M059J (cell line): ENCODE measurements at places on chromosomes 2 and 18.
A peak's percentile ranks its signal among the peaks of the same experiment; 100 is the strongest.

GRCh38 chr18:417495-417894, 83.0 kb downstream of the COLEC12 start:
- DNase-seq = peak; percentile 32

DNA sequence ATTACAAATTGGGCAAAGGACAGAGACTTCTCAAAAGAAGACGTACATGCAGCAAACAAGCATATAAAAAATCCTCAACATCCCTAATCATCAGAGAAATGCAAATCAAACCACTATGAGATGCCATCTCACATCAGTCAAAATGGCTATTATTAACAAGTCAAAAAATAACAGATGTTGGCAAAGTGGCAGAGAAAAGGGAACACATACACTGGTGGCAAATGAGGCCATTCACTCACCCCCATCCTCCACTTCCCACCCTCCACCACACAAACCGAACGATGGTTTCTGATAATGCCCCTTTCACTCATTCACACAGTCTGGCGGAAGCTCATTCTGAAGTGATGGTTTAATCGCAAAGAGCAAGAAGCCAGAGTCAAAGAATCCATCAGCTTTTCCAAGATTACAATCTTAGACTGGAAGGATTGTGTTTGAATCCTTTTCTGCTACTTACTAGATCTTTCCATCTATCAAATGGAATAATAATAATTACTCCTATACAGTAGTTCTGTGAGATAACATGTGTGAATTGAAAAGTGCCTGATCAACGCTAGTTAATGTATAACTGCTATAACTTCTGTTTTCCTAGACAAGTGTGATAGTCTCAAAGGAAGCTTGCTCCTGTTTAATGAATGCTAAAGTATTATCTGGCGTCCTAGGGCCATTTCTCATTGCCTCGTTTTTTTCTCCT, 16.9 kb upstream of the CD28 start:
- DNase-seq = no peak

DNA sequence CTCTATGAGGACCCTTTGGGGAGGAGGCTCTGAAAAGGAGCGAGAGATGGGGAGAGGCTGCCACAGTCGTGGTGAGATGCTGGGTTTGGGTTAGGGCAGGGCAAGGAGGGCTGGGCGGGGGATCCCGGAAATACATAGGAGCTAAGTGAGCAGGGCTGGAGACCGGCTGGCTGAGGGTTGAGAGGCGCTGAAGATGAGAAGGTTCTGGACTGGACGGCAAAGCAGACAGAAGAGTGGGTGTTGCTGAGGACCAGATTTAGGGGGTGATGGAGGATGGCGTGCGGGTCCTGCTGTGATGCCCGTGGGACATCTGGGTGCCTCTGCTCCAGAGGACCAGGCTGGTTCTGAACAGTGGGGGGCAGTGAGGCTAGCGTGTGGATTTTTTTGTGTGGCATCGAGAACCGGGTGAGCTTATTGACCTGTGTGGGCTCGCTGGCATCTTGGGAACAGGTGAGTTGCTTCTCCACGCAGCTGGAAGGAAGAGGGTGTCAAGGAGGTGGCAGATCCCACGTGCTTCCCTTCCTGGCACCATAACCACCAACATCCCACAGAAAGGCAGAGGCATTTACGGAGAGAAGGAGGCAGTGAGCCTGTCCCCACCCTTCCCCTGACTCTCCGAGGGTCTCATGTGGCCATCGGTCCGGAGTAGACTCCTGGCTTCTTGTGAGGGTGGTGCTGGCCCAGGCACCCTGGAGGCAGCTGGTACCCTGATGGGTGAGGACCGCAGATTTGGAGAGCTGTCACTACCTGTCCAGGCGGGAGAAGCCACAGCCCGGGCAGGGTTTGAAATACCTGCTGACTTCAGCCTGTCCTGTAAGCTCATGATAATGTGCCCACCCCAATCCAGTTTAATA, 70.3 kb downstream of the ASB1 start:
- no peak for DNase-seq

DNA sequence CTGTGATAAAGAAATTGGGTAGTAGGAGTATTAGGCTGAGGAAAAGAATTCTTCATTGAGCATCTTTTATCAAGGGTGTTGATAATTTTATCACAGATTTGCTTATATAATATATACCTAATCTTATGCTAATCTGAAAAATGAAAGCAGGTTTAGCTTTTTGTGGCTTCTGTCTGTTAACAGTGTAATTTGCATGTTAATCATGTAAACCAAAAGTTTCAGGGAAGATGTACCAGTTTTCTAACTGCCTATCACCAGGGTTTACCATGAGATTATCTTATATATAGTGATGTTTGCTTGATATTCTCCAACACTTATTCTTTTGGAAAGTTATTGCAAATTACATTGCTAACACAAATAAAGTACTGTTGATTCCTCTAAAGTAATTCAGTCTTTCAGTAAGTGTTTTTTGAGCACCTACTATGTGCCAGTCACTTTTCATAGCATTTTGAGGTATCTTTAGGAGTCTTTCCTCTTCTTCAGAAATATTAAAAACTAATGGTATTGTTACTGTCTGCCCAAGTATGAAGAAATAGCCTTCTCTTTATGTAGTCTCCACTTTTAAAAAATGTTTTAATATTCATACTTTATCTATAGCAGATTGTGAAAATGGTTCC, 41.6 kb downstream of the GCC2 start:
- DNase-seq = no peak

DNA sequence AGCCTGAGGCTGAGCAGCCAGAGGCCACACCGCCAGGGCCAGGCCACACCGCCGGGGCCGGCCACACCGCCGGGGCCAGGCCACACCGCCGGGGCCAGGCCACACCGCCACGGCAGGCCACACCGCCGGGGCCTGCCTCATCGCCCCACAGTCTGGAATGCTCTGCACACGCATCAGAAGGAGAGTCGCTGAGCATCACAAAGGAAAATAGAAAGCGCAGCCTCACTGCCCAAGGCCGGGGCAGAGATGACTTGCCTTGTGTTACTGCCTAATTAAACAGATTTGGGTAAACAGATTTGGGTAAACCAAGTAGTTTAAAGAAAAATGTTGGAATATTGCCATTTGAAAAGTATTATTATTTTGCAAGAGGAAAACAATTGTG, 10.4 kb upstream of the NFATC1 start:
- DNase-seq = no peak

GRCh38 chr2:239791526-239792404, 233.4 kb downstream of the NDUFA10 start:
- DNase-seq = no peak

- DNase-seq = no peak
These were observed 62.3 kb downstream of the ESCO1 start for GRCh38 chr18:21538230-21538629.

- peak; percentile 67 for DNase-seq
These were observed 146.6 kb upstream of the REV1 start for GRCh38 chr2:99636144-99637034.

- no peak for DNase-seq
These were observed 58.3 kb downstream of the NFATC1 start for GRCh38 chr18:79453816-79454735.

DNA sequence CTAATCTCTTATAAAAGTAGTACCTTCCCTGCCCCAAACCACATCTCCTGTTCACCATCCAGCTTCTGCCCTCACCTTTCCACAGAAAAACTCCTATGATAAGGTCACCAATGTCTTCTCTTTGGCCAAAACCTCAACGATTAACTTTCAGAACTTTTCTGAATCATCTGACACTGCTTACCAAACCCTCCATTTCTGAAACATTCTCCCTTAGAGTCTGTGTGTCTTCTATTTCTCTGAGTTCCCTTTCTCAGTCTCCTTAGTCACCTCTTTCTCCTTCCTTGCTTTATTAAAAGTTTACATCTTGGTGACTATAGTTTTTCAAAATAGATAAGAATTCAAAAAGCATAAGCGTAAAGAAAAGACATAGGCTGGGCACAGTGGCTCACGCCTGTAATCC, 51.3 kb upstream of the SP3 start:
- no peak for DNase-seq

DNA sequence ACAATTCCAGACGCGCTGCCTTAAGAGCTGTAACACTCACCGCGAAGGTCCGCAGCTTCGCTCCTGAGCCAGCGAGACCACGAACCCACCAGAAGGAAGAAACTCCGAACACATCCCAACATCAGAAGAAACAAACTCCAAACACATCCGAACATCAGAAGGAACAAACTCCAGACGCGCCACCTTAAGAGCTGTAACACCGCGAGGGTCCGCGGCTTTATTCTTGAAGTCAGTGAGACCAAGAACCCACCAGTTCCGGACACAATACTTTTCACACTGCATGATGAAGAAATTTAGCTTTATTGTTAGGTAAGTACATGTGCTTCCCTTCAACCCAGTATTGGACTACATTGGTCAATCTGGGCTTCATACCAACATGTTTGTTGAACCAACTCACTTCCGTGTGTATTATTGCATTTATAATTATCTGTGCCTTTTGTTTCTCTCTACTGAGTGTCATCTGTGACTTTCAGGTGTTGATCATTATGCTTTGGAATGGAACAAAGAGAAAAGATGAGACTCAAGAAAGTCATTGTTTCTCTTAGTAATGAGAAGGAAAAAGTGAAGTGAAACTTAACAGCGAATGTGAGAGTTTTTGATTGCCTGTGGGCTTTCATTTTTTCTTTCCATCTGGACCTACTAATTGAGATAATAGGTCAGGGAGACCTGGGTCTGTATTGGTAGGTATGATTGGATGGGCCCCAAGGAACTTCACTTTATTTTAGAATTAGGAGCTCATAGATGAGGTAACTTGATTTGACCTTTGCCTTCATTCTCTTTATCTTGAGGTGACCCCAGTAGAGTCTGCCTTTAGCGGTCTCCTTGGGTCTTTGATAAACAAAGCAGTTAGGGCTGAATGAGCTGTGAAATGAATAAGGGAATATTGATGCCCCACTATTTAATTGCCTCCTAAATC, 76.1 kb upstream of the CAVIN2 start:
- no peak for DNase-seq

DNA sequence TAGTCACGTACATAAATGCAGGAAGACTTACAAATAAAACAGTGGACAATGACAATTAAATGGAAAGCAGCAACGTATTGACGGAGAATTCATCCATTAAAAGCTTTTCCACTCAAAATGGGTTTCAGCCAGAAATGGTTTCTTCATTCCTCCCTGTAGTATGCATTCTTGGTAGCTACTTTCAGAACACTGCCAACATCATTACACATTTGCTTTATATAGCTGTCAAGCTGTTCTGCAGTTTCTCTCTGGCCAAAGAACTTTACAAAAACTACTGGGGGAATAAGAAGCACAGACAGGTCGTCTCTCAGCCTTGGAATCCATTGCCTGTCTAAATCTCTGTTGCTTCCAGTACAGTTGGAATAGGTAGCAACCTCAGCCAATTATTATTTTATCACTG, 84.1 kb upstream of the NCKAP5 start:
- no peak for DNase-seq

DNA sequence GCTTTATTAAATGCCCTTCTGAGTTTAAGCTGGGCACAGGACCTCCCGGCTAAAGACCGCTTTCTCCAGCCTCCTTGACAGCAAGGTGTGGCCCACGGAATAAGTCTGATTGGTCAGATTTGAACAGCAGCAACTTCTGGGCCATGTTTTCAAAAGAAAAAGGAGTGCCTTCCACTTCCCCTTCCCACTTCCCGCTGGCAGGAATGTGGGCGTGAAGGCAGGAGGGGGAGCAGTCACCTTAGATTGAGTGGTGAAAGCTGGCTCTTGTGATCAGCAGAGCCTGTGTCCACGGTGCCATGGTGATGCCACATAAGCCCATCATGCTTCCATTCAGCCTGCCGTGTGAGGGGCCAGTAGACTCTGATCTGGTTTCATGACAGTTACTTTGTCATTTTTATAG, 136.6 kb upstream of the GLI2 start:
- DNase-seq = no peak

DNA sequence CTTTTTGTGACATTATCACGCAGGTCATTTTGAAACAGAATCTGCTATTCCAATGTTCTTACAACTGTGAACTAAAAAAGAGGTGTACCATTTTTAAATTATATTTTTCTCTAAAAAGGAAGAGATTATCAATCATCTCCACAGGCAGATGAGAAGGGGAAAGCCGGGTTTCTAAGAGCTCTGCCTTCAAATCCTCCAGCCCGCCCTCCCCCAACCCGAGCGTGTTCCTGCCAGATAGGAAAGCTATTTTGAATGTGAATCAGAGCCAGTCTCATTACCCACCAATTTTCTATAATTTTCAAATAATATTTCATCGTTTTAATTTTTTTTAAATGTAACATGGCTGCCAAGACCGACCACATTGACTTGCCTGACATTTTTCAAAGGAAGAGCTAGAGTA, 65.9 kb downstream of the KCNF1 start:
- DNase-seq = no peak

GRCh38 chr2:216151313-216152025, 42.3 kb downstream of the XRCC5 start:
- DNase-seq = peak; percentile 14
